Activated CD8-positive, alpha-beta memory T cell treated with anti-CD3 and anti-CD28 coated beads for 48 hours (primary cell): ENCODE measurements at places on chromosomes 4 and X.

DNA sequence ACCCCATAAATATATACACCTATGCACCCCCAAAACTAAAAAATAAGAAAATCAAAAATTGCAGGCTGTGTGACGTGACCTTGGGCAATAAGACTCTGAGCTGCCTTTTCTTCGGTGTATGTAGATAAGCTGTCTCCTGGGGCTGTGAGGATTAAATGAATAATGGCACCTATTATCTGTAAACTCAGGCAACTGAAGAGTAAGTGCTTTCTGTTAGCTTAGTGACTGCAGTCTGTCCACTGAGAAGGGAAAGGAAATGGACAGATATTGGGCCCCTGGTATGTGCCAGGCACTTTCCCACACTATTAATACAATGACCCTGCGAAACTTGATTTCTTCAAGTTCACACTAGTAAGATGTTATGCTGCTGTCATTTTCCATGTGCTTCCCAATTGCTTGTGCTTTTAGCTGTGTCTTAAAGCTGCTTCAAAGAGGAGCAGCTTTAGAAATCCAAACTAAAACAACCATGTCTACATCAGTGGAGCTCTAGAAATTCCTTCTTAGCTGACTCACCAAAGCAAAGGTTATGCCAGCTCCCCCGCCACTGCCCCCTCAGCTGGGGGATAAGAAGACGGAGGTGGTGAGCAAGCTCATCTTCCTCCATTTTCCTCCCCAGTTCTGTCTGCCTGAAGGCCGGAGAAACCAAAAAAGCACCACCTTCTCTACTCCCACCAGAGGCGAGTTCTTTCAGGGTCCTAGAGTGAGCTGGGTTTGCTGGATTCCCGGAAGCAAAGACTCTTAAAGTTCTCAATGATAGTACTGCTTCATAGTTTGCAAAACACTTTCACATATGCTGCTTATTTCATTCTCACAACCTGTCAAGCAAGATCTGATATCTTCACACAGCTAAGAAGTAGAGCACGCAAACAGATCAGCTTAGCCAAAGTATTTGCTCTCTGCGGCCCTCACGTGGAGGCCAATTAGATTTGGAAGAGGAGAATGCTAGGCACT is 8.8 kb upstream of the DGAT2L6 start:
- no peak for DNase-seq

GRCh38 chr4:83831588-83831987 is 295.7 kb downstream of the GPAT3 start:
- no peak for DNase-seq

GRCh38 chr4:63063760-63064159 is 1345.5 kb downstream of the TECRL start:
- DNase-seq = no peak

- no peak for DNase-seq
Measured at GRCh38 chrX:104665691-104666090, 99.7 kb downstream of the IL1RAPL2 start.

GRCh38 chr4:122152711-122153226 is 638 bp downstream of the BLTP1 start:
- no peak for DNase-seq

GRCh38 chrX:131782646-131783045 is 238.8 kb downstream of the OR13H1 start:
- DNase-seq = no peak

- DNase-seq = no peak
Measured at GRCh38 chrX:141632124-141632523, 42.6 kb downstream of the SPANXA2 start.

DNA sequence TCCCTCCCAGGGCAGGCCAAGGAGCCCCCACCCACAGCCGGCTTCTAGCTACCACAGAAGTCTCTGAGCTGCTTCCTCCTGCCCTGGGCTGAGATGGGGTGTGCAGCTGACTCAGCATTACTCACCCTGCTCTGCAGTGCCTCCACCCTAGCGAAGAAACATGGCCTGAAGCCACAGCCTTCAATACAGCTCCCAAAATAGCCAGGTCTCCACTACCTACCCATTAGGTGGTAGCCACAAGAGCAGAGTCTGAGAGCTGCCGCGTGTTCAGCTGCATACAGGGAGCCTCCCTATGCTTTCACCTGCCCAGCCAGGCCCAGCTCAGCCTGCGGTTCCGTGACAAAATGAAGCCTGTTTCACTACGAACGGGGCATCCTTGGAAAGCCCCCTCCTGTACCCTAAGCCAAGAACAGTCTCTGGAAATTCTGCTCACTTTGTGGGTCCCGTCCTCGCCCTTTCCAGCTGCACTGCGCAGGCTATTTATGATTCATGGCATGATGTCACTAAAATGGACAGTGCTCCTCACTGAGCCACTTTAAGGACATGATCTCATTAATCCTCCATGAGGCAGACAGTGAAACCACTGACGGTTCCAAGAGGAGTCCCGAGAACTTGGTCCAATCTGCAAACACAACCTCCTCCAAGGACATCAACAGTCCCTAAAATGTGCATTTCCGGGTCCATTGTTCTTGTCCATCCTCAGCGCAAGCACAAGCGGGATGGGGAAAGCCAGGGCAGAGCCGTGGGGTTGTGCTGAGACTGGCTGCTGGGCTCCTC is 20.2 kb downstream of the WDR1 start:
- DNase-seq = peak; percentile 69

- no peak for DNase-seq
Measured at GRCh38 chr4:155673453-155673979, 6.9 kb downstream of the GUCY1A1 start.

- DNase-seq = no peak
Measured at GRCh38 chr4:176014583-176015108, 51.0 kb upstream of the WDR17 start.
